ENCODE measurements at places on chromosomes 6 and 20. TPM values are rescaled to one million over a fixed set of nuclear protein-coding genes. Genes with fewer than 3 reads are reported as not detected.
A peak's percentile ranks its signal among the peaks of the same experiment; 100 is the strongest.

- no peak for DNase-seq
- no peaks in the 10 kb centered on the region for H3K36me3 ChIP-seq
- H3K27me3 ChIP-seq: no peaks in the 10 kb centered on the region
- H3K4me3 ChIP-seq: no peak overlapping the region
- no peak overlapping the region for H3K27ac ChIP-seq
Measured at GRCh38 chr6:13307508-13307995, 20.8 kb downstream of the TBC1D7 start.

- H3K27me3 ChIP-seq: no peaks in the 10 kb centered on the region
- no peaks in the 10 kb centered on the region for H3K36me3 ChIP-seq
- no peaks in the 10 kb centered on the region for H3K4me1 ChIP-seq
- no peak for DNase-seq
- no peak overlapping the region for H3K27ac ChIP-seq
- H3K4me3 ChIP-seq: no peak overlapping the region
Measured at GRCh38 chr6:4093288-4093687, 14.4 kb upstream of the FAM217A start.

DNA sequence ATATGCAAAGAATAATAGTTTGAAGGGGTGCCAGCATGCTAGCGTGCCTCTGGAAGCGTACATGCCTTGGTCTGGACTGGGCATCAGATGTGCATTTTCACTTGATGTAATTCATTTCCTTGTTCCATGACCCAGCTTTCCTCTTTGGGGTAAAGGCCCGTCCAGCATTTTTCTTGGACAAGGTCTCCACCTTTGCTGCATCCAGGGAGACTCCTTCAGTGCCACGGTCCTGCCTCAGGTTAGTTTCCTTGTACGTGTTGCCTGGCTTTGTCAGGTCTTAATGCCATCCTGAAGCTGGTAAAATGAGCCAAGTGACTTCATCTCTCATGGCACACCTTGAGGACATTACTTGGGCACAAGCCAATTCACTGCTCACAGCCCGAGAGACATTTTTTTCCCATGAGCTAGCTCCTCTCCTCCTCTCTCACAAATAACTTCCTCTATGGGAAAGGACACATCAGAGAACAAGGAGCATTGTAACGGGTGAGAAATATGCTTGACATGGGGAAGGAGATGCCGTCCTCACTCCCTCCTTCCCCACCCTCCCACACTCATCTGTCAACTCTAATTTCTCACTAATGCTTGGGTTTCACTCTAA lies 23.9 kb downstream of the EDN1 start:
- peak overlapping the region; percentile 36 for H3K27ac ChIP-seq
- DNase-seq: peak; percentile 48
- H3K27me3 ChIP-seq: no peaks in the 10 kb centered on the region
- peaks cover 14% of the 10 kb centered on the region for H3K4me1 ChIP-seq
- H3K4me3 ChIP-seq: no peak overlapping the region

DNA sequence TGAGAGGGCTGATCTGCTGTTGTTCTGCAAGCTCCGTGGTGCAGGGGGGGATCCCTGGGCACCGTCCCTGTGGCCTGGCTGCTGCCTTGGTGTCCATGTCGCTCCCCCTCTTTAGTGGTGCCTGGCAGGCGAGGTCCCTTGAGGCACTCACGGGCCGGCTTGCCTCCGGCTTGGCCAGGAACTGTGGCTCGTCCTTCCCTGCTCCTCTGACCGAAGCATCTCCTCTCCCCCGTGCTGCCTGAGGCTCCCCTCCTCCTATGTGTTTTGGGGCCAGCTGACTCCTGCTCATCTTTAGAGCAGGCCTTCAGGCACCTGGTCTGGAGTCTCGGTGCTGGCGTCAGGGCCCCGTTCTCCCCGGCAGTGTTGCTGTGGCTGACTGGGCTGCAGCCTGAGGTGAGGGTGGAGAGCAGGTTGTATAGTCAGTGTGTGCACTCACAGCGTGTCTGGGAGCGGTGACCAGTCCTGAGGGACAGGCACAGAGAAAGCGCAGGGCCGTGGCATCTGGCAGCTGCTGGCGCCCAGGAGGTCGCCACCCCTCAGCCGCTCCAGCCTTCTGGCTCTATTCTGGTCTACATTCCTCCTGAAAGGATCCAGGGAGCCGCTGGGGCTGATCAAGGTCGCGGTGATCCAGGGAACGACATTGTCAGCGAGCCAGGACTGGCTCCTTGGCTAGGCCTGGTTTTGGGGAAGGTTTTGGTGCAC lies 43.7 kb downstream of the PYGB start:
- no peak overlapping the region for H3K4me3 ChIP-seq
- no peaks in the 10 kb centered on the region for H3K27me3 ChIP-seq
- peaks cover 91% of the 10 kb centered on the region for H3K36me3 ChIP-seq
- peaks cover 26% of the 10 kb centered on the region for H3K4me1 ChIP-seq

DNA sequence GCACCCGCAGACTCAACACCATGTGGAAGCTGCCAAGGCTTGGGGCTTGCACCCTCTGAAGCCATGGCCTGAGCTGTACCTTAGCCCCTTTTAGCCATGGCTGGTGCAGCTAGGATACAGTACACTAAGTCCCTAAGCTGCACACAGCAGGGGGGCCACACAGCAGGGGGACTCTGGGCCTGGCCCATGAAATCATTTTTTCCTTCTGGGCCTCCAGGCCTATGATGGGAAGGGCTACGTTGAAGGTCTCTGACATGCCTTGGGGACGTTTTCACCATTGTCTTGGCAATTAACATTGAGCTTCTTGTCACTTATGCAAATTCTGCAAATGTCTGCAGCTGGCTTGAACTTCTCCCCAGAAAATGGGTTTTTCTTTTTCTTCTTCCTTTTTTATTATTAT lies 103.3 kb downstream of the SLC16A10 start:
- H3K4me1 ChIP-seq: no peaks in the 10 kb centered on the region
- H3K36me3 ChIP-seq: no peaks in the 10 kb centered on the region
- H3K27ac ChIP-seq: no peak overlapping the region
- no peak overlapping the region for H3K4me3 ChIP-seq
- no peak for DNase-seq

- DNase-seq: no peak
- H3K27ac ChIP-seq: no peak overlapping the region
- H3K4me3 ChIP-seq: no peak overlapping the region
- H3K36me3 ChIP-seq: peaks cover 2% of the 10 kb centered on the region
- H3K27me3 ChIP-seq: no peaks in the 10 kb centered on the region
Measured at GRCh38 chr6:43630980-43631619, 2.0 kb upstream of the GTPBP2 start.

- H3K4me3 ChIP-seq: no peak overlapping the region
- H3K27me3 ChIP-seq: peaks cover 82% of the 10 kb centered on the region
- peaks cover 61% of the 10 kb centered on the region for H3K4me1 ChIP-seq
- no peak for DNase-seq
- H3K27ac ChIP-seq: no peak overlapping the region
Measured at GRCh38 chr20:25860531-25861150, 164.0 kb upstream of the ZNF337 start.

DNA sequence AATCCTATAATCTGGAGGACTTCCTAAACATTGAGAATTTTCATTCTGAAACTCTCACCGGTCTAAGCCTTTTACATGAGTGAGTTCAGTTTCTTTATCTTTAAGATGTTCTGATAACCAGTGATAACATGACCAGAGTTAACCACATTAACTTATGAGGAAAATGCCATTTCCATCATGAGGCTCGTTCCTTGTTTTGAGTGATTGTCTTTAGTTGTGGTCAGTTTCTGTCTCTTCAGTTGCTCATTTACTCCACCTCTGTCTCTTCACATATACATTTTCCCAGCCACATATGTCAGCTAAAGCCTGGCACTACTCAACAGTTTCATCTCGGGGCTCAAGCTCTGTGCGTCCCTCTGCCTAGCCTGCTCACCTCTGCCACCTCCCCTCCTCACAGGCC lies 70.4 kb downstream of the JAG1 start:
- H3K27me3 ChIP-seq: no peaks in the 10 kb centered on the region
- H3K36me3 ChIP-seq: no peaks in the 10 kb centered on the region
- no peak for DNase-seq
- H3K4me3 ChIP-seq: no peak overlapping the region
- H3K27ac ChIP-seq: peak overlapping the region; percentile 77

DNA sequence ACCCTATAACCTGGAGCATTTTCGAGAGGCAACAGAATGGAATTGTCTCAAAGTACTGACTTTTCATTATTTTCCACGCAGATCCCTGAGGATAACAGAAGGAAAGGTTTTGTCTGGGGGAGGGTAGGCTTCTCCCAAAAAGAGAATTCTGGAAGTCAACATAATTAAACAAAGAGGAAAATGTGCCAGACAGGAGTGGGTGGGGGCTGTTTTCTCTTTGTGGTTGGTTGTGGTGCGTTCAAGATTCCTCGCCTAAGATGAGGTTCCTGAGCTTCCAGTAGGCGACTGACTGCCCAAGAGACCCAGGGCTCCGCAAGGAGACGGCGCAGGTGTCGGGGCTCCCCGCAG lies 70.4 kb downstream of the SOX4 start:
- H3K4me1 ChIP-seq: peaks cover 39% of the 10 kb centered on the region
- no peak for DNase-seq
- peak overlapping the region; percentile 50 for H3K4me3 ChIP-seq
- H3K27ac ChIP-seq: peak overlapping the region; percentile 69
- H3K36me3 ChIP-seq: no peaks in the 10 kb centered on the region
- no peaks in the 10 kb centered on the region for H3K27me3 ChIP-seq

DNA sequence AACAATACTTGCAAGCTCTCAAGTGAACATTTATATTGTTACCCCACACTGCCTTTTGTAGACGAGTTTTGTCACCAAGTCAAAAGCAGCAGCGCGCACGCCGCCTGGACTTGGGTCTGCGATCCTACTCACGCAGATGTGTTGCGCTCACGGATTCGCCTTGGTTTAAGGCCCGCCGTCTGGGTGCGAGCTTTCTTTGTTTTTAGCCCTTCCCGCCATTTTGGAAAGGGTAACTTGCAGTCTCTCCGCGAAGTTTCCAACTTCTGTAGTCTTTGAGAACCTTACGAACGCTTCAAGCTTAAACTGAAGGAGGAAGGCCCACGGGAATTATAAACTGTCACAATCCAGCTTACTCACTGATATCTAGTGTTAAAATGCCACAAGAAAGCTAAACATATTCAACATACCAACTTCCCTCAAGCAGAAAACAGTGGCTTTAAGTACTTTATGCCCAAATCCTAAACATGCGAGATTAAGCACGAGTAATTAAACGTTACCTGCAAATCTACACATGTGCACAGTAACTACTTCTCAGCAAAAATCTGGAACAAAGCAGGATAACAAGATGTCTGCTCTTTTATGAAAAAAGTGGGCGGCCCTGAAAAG lies 80.4 kb upstream of the BTN3A2 start:
- H3K4me1 ChIP-seq: peaks cover 13% of the 10 kb centered on the region
- H3K27me3 ChIP-seq: no peaks in the 10 kb centered on the region
- peak; percentile 89 for DNase-seq
- no peaks in the 10 kb centered on the region for H3K36me3 ChIP-seq
- peak overlapping the region; percentile 42 for H3K4me3 ChIP-seq

GRCh38 chr20:3106658-3107463 lies 22.3 kb upstream of the AVP start:
- no peak for DNase-seq
- H3K36me3 ChIP-seq: peaks cover 15% of the 10 kb centered on the region
- H3K27ac ChIP-seq: no peak overlapping the region
- no peaks in the 10 kb centered on the region for H3K4me1 ChIP-seq
- H3K4me3 ChIP-seq: no peak overlapping the region

- H3K27ac ChIP-seq: no peak overlapping the region
- H3K4me1 ChIP-seq: no peaks in the 10 kb centered on the region
- H3K27me3 ChIP-seq: no peaks in the 10 kb centered on the region
- no peak overlapping the region for H3K4me3 ChIP-seq
- DNase-seq: no peak
Measured at GRCh38 chr6:104326173-104327001, 533.3 kb downstream of the HACE1 start.

DNA sequence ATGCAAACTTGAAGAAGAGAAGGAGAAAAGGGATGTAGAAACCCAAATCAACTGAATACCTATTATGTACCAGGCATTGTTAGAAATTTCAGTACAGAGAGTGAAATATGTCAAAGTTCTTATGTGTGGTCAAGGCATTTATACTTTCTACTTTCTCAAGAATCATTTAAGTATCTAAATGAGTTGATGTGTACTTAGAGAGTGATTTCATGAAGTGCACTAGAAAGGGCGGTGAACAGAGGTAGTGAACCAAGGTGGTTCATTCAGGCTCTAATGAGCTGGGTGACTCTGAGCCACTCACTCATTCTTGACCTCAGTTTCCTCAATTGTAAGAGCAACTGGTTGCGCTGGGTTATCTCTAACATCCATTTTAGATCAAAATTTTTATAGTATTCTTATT lies 3.3 kb downstream of the PDE7B start:
- H3K27ac ChIP-seq: peak overlapping the region; percentile 5
- DNase-seq: no peak
- H3K36me3 ChIP-seq: no peaks in the 10 kb centered on the region
- H3K27me3 ChIP-seq: no peaks in the 10 kb centered on the region
- no peak overlapping the region for H3K4me3 ChIP-seq

- H3K4me3 ChIP-seq: no peak overlapping the region
- no peaks in the 10 kb centered on the region for H3K27me3 ChIP-seq
- no peak for DNase-seq
- no peak overlapping the region for H3K27ac ChIP-seq
- peaks cover 19% of the 10 kb centered on the region for H3K4me1 ChIP-seq
Measured at GRCh38 chr6:32050562-32050961, 12.3 kb downstream of the CYP21A2 start.

GRCh38 chr6:106750946-106751345 lies 121.6 kb downstream of the QRSL1 start:
- no peak for DNase-seq
- H3K27me3 ChIP-seq: no peaks in the 10 kb centered on the region
- H3K27ac ChIP-seq: no peak overlapping the region
- no peaks in the 10 kb centered on the region for H3K36me3 ChIP-seq
- peaks cover 15% of the 10 kb centered on the region for H3K4me1 ChIP-seq
- no peak overlapping the region for H3K4me3 ChIP-seq

DNA sequence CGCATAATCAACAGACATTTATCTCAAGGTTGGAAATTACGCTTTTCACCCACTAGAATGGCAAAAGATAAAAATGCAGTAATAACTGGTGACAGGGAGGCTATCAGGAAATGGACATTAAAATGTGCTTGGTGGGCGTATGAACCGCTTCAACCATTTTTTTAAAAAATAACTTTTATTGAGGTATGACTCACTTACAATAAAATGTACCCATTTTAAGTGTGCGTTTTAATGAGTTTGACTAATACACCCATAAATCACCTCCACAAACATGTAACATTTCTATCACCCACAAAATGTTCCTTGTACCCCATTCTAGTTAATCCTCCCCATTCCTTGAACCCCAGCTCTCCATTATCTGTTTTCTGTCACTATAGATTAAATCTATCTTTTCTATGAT lies 96.8 kb downstream of the IYD start:
- H3K36me3 ChIP-seq: no peaks in the 10 kb centered on the region
- H3K27me3 ChIP-seq: no peaks in the 10 kb centered on the region
- no peak overlapping the region for H3K27ac ChIP-seq
- H3K4me1 ChIP-seq: no peaks in the 10 kb centered on the region
- no peak for DNase-seq
- H3K4me3 ChIP-seq: no peak overlapping the region

- DNase-seq: peak; percentile 77
- peaks cover 10% of the 10 kb centered on the region for H3K4me1 ChIP-seq
- H3K4me3 ChIP-seq: no peak overlapping the region
- H3K27ac ChIP-seq: peak overlapping the region; percentile 65
- H3K36me3 ChIP-seq: no peaks in the 10 kb centered on the region
Measured at GRCh38 chr6:14270925-14271788, 153.6 kb downstream of the CD83 start.

The TMX4 gene
- total RNA-seq: 47.2 TPM

The AKAP12 gene
- total RNA-seq: 26.2 TPM

The KCNK16 gene
- not detected for total RNA-seq

The FAM209B gene
- total RNA-seq: not detected

The HMGCLL1 gene
- total RNA-seq: not detected

The MEP1A gene
- not detected for total RNA-seq

The TXNDC5 gene
- total RNA-seq: 43.7 TPM
